ENCODE measurements at places on chromosomes 13 and 19.

DNA sequence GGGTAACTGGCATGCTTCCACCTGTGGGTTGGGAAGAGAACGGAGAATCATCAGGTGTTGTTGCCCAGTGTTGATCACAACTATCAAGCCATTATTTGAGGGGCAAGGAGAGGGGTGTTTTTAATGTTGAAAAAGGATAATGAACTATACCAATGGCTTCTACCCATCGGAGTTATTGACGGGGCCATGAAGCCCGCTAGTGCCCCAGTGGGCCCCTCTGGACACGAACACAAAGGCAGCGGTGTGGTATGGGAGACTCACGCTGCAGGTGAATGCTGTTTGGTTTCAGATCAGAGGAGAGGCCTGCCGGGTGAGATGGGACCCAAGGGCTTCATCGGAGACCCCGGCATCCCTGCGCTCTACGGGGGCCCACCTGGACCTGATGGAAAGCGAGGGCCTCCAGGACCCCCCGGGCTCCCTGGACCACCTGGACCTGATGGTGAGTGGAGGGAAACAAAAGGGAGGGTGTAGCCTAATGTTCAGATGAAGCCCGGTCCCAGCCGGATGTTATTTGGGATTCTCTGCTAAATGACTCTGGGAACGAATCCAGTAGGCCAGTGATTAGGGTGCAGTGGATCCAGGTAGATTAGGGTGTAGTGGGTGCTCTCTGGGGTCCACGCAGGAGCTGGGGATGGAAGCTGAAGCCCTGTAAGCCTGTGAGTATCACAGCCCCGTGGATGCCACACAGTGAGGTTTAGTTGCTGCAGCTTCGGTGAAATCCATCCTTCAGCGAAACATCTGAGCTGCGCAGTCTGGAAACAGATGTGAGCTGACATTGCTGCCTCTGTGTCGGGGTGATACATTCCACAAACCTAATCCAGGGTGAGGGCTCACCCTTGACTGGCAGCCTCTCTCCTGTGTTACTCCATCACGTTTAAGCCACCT is 111.3 kb downstream of the RAB20 start:
- no peak for DNase-seq

DNA sequence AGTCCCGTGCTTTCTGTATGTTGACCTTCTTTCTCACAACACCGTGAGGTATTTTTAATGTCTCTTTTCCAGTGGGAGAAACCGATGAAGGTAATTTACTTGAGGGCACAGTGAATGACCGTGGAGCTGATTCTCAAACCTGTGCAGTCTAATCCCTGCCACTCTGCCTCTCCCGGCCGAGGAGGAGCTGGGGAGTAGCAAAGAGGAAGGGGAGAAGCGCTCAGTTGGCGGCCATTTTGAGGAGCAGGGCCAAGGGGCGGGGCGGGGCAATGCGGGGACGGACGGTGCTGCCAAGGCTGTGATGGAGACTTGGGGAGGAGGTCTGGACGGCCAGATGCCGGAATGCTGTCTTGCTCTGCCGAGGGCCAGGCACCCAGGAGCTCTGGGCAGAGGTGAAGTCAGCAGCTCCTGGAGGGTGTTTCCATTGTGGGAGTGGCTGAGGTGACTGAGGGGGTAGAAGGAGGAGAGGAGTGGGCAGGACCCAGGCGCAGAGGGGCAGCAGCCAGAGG is 12.4 kb upstream of the RANBP3 start:
- DNase-seq: no peak

GRCh38 chr19:35495107-35496064 is 5.1 kb upstream of the KRTDAP start:
- DNase-seq: peak; percentile 44

GRCh38 chr19:35403116-35403760 is 32.4 kb downstream of the GPR42 start:
- DNase-seq: no peak

DNA sequence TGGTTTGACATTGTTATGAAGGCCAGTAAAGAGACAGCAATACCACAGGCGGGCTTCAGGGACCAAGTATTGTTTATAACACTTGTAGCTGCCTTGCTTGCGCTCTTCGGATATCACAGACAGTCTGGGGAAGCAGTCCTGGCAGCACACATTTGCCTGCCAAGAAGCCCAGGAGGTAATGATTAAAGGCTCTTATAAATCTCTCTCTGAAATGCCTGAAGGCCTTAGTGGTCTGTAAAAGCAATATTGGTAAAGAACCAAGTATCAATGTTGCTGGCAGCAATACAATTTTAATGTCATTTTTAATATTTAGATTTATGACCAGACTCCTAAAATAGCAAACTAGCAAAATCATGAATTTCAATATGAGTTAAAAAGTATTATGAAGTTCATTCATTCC is 1312.4 kb downstream of the PCDH9 start:
- DNase-seq: no peak

DNA sequence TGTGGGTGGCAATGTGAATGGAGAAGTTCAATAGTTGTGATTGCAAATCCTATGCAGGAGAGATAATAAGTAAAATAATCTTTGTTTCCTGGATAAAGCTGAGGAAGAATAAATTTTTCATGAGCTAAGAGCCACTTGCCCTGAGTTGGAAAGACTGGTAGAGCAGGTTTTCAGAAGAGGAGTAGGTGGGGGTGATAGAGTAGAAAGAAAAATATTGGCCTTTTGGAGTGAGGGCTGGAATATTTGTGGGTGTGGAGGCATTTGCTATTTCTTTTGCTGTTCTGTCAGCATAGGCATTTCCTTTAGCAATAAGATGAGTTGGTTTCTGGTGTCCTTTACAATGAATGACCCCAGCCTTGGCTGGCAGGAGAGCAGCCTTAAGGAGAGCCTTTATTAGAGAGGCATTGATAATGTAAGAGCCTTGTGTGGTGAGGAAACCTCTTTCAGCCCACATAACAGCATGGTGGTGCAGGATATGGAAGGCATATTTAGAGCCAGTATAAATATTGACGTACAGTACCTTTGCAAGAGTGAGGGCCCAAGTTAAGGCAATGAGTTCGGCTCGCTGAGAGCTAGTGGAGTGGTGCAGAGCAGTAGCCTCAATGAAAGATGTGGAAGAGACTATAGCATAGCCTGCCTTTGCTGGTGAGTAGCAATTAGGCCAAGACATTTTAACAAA is 11.6 kb upstream of the ZNF431 start:
- no peak for DNase-seq

DNA sequence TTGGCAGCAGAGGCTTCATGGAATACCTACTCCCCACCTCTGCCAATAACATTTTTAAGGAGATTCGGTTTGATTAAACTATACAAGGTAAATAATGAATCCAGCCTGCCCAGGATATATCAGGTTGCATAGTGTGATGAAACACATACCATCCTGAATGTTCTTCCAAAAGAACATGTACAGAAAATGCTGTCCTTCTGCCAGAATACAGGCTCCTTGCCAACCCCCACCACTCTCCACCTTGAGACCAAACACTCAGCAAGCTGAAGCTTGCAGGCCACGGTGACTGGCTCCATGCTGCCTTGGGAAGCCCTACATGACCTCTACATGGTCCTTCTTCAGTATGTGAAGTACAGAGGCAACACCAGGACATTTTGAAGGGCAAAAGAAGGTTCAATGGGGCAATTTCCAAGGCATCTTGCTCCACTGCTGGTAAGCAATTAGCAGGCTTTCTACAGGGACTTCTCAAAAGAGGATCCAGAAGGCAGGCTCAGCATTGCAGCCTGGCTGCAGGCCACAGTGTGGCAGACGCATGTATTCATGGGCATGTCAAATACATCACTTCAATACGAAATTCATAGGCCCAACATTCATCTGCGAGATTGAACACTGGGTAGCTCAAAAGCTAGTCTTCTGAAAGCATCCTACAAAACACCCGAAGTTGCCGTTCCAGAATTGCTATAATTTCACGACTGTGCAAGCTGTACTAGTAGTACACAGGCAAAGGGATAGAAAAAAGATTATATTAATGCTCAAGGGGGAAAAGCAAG is 62.4 kb upstream of the SERP2 start:
- DNase-seq: no peak

GRCh38 chr13:49219647-49220035 is 497 bp upstream of the MLNR start:
- no peak for DNase-seq

- no peak for DNase-seq
These were observed 6.8 kb upstream of the SLC7A9 start for GRCh38 chr19:32876236-32876918.

GRCh38 chr19:55041627-55042343 is 3.7 kb upstream of the GP6 start:
- DNase-seq: no peak

GRCh38 chr13:21546372-21546771 is 57.6 kb downstream of the MICU2 start:
- DNase-seq: no peak

DNA sequence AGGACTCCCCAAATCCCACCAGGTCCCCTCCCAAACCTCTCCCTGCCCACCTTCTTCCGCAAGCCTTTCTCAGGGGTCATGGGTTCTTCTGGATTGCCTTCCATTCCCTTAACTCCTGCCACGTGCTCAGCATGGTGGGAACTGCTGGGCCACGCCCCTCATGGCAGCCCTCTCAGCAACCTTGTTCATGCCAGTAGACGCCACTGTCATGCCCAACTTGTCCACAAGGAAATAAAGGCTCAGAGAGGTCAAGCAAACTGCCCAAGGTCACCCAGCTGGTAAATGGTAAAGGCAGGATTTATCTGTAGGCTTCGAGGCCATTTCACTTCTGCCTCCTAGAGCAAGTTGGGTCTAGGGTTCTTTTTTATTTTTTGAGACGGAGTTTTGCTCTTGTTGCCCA is 10.9 kb downstream of the PRAM1 start:
- no peak for DNase-seq

- no peak for DNase-seq
These were observed 1004.2 kb downstream of the UQCRFS1 start for GRCh38 chr19:28208745-28209144.

- DNase-seq: no peak
These were observed 43.6 kb downstream of the TEX26 start for GRCh38 chr13:30976025-30976424.

GRCh38 chr13:46202188-46202795 is 9.4 kb upstream of the LRRC63 start:
- no peak for DNase-seq

DNA sequence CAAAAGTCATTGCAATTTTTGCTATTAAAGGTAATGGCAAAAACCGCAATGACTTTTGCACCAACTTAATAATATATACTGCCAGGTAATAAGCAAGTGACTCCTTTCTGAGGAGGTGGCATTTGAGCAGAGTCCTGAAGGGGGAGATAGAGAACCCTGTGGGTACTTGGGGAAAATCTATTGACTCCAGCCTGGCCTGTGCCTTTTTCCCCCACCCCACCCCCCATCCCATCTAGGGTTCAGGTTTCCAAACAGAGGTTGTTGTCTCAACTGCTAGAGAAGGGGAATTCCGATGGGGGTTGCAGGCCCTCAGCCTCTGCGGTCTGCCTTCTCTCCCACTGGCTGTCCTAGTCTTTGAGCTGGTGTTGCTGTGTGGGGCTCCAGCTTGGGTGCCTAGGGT is 11.5 kb downstream of the S1PR2 start:
- no peak for DNase-seq

DNA sequence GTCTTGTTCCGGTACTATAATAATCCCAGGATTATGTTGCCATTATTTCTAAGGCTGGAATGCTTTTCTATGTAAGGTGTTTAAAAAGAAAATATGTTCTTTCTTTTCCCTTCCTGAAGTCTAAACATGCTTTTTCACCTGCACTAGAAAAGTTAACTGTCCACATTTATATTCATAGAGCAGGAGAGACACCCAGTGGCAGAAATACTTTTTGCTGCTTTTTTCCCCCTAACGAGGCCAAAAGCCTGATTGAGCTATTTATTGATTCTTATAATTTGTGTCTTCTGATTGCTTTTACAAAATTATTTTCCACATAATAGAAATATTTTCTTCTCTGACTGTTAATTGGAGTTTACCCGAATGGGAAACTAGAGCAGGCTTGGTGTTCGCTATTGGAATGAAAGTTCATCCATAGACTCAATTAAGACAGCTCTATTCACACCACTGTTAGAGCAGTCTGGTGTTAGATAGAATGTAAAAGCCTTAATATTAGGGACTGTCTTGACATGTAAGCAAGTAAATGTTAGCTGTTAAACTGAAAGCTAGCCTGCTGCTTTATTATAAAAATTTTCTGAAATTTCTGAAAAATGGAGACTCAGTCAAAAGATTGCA is 15.8 kb downstream of the GPR180 start:
- DNase-seq: no peak

DNA sequence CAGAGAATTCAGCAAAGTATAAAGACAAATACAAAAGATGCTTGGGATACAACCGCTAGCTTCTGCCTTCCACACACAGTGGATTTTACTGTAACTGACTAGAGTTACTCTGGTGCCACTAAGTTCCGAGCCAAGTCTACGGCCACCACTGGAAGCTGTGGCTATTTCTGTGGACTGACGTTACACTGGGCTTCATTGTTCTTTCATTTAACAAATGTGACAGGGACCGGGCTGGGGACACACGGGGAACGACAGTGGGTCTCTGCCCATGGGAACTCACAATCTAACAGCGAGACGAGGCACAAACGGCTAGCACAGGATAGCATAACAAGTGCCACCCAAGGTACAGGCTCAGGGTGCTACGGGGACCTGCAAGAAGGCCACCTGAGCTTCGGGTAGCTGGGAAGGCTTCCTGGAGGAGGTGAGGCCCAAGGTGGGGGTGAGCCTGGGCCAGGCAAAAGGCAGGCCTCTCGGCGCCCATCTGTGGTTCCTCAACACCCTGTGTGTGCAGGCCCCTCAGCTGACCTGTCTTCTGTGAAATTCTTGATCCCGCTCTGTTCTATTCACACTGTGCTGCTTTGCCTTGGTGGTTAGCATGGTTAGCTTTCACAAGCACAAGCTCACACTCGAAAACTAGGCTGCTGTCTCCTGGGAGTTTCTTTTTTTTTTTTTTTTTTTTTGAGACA is 10.3 kb upstream of the IL4I1 start:
- DNase-seq: no peak

- no peak for DNase-seq
These were observed 16.2 kb downstream of the LMTK3 start for GRCh38 chr19:48495396-48495795.

DNA sequence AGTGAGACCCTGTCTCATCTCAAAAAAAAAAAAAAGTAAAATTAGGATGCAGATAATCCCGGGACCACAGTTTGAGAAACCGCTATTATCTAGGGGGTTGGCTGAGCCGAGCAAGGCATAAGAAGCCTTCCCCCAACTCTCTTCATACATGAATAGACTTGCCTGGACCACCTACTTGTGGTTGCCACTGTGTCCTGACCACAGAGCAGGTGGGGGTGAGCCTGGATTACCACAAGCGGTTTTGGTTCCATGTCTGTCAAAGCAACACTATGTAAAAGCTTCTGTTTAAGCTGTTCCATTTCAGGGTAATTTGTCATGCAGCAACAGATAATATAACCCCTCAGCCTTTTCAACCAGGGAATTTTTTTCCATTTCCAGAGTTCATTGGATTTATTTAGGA is 3.3 kb upstream of the NAPA start:
- peak; percentile 21 for DNase-seq
